RCC 7860 (cell line): ENCODE measurements at places on chromosomes 6 and 20.

DNA sequence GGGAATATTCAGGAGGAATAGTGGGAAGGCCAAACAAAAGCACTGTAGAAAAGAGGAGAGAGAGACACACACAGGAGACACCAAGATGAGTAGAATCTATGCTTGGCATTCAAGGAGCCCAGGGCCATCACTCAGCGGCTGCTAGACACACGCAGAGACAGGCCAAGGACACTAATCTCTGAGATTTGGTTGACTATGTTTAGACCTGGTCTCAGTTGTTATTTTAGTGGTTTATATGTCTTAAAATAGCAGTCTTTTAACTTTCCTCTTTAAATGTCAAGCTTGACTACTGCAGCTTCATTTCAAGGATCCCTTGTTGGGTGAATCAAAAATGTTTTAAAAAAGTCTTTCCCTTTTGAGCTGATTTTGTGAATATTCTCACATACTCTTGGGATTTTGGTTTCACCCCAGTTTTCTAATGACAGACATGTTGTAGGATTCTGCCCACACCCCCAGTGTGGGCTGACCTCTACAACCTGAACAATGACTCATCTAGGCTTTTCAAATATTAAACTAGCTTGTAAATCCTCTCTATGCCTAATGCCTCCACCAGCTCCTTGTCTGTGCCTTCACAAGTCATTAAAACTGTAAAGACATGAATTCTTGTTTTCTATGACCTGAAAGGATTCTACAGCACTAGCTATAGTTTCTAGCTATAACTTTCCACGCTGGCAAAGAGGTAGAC lies 142.7 kb upstream of the EXOC2 start:
- DNase-seq: peak; percentile 10

DNA sequence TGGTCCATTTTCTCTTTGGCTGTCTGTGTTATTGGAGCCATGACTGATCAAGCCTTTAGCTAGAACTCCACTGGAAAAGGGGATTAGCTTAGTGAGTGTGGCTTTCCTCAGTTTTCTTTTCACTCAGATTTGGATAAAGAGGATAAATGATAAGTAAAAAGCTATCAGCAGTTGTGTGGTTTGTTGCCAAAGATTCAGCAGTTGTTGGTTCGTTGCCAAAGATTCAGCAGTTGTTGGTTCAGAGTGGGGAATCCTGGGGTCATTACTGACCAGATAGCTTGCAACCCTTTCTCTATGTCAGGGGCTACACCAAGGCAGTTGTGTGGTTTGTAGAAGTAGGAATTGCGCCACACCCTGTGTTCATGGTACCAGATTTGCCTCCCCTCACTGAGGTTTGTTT lies 107.7 kb upstream of the SCP2D1 start:
- peak; percentile 3 for DNase-seq

GRCh38 chr6:117232196-117232595 lies 33.2 kb upstream of the VGLL2 start:
- peak; percentile 25 for DNase-seq

- no peak for DNase-seq
These were observed 96.4 kb downstream of the BANF2 start for GRCh38 chr20:17796091-17796563.

DNA sequence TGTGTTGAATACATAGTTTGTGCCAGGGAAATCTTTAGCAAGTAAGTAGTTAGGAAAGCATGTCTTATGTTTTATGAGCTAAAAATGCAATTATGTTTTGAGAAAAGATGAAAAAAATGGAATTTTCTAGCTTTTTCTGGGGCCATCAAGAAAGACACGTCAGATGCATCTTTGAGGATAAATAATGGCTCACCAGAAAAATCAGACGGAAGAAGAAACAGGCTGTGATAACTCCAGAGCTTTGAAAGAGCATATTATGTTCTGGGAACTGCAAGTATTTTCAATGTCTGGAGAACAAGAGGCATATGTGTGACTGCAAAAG lies 173.7 kb downstream of the CLVS2 start:
- DNase-seq: no peak

GRCh38 chr6:121748376-121748775 lies 312.9 kb downstream of the GJA1 start:
- DNase-seq: no peak

- DNase-seq: peak; percentile 53
These were observed 32.7 kb upstream of the MAP7 start for GRCh38 chr6:136582711-136583471.

GRCh38 chr6:89267918-89268317 lies 47.2 kb downstream of the GABRR2 start:
- DNase-seq: no peak
